Amygdala (tissue), 56 donors: ENCODE measurements at places on chromosomes 5 and 9.

DNA sequence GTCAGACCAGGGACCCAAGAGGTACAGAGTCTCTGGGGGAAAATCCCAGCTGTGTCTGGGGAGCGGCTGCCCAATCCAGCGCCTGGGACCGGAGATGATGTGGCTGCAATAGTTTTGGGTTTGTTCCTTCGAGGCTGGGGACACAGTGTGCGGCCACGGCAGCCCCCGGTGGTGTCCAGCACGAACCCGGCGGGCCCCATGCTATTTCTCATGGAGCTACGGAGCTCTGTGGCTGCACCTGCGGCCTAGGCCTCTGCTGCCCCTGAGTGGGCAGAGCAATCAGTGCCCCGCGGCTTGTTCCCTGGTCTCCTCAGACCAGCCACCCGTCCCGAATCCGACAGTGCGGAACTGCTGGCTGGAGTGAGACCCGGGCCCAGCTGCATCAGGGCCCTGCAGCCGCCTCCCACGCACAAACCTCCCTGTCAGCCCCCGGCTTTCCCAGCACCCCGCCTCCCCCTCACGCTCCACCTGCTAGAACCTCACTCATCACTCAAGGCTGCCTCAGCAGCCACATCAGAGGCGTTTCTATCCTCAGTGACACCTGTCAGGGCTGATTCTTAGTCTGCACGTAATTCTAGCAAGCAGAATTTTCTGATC is 29.0 kb downstream of the SARDH start:
- DNase-seq: no peak

GRCh38 chr5:94769996-94770395 is 151.5 kb downstream of the SLF1 start:
- no peak for DNase-seq

DNA sequence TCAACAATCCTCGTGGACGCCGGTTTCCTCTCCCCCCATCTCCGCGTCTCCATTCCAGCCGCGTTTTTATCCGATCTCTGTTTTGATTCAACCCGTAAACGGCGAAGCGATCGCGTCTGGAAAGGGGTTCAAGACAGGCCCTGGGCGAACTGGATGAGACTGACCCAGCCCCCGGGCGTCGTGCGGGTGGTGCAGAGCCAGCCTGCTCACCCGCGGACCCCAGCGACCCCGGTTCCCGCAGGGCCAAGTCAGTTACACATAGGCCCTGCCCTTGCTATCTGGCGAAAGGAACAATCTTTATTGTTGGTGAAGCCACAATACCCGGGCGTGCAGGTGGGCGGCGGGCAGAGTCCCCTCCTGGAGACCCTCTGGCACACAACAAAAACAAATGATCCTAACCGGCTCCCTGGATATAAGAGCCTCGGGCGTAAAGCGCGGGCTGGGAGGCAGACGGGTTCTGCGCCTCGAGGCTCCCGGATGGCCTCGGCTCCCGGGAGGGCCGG is 1.8 kb downstream of the TLX3 start:
- no peak for DNase-seq

GRCh38 chr5:76717222-76718083 is 1.5 kb downstream of the F2R start:
- no peak for DNase-seq

DNA sequence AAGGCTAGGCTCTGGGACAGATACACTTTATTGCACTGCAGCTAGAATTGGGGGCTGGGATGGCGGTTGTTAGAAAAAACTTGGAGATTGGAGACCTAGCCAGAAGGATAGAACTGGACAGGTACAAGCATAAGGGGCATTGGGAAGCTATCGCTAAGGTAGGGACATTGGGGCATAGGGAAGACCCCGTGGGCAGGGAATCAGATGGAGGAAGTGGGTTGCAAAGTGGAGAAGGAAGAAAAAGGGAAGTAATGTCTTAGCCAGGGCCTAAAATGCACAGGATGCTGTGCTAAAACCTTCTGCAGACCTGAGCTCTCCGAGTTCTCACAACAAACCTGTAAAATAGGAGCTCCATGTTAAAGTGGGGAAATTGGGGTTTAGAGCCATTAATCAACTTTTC is 178.2 kb downstream of the ZDHHC21 start:
- DNase-seq: no peak

DNA sequence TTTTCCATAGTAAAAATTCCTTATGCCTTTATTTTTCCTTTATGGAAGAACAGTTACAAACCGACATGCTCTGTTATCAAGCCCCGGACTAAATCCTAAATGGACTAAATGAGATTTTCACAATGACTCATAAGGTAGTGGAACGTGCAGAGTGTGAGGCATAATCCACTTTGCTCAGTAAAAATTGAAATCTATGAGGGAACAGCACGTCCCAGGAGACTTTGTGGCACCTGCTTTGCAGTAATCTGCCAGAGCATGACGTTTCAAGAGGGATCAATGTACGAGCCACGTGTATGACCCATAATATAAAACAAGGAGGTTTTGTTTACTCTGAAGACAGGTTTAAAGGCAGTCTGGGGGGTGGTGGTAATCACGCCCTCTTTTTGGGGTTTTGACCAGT is 83.8 kb upstream of the GNA14 start:
- no peak for DNase-seq

DNA sequence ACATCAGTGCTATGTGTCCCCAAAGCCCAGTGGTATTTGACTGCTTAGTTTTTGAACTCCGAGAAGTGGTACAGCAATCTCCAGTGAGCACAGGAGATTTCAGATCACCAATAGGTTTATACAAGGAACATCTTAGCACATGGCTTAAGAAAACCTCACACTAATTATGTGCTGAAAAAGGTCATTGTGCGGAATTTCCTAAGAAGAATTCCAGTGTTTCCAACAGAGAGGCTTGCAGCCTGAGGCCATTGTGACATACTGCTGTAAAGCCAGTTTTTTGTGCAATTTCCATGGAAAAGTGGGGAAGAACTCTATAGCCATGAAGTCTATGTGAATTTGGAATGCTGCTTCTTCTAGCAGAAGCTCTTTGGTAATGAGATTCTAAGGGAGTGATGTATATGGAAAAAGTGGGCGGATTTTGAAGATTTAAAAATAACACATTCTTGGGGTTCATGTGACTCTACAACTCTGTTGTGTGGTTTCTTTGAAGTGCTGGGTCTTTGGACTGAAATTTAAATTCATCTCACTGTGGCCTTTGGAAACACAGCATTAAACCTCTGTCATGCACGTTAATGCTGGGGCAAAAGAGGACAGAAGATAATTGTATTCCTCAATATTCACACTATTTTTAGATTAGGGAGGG is 110.5 kb upstream of the CD180 start:
- DNase-seq: no peak

- no peak for DNase-seq
Measured at GRCh38 chr5:79727451-79728355, 38.1 kb downstream of the CMYA5 start.

DNA sequence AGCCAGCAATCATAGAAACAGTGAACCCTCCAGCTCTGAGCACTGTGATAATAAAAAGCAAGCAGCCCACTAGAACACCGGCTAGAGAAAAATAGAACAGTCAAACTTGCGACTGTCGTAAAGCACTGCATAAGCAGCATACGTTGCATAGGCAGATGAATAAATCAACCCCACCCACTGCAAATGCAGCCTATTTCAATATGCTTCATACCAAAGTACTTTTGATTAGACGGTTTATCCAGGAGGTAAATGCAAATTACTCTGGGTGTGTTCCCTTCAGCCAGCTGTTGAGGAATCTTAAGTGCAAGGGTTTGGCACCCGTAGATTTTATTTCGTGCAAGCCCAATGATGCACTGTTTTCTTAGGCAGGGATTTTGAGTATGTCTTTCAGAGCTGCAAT is 32.1 kb upstream of the ANKRD18A start:
- no peak for DNase-seq

GRCh38 chr5:15914638-15915037 is 265.0 kb downstream of the MARCHF11 start:
- DNase-seq: no peak

- no peak for DNase-seq
Measured at GRCh38 chr5:171462136-171462927, 42.9 kb downstream of the FGF18 start.

DNA sequence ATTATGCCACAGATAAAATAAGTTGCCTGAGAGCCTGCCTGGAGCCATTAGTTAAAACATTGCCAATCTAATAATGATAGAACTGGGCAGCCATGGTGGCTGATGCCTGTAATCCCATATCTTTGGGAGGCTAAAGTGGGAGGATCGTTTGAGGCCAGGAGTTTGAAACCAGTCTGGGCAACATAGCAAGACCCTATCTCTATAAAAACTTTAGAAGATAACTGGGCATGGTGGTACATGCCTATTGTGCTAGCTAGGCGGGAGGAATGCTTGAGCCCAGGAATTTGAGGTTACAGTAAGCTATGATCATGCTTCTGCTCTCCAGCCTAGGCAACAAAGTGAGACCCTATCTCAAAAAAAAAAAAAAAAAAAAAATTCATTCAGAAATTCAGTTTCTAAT is 52.6 kb downstream of the RAI14 start:
- DNase-seq: no peak

DNA sequence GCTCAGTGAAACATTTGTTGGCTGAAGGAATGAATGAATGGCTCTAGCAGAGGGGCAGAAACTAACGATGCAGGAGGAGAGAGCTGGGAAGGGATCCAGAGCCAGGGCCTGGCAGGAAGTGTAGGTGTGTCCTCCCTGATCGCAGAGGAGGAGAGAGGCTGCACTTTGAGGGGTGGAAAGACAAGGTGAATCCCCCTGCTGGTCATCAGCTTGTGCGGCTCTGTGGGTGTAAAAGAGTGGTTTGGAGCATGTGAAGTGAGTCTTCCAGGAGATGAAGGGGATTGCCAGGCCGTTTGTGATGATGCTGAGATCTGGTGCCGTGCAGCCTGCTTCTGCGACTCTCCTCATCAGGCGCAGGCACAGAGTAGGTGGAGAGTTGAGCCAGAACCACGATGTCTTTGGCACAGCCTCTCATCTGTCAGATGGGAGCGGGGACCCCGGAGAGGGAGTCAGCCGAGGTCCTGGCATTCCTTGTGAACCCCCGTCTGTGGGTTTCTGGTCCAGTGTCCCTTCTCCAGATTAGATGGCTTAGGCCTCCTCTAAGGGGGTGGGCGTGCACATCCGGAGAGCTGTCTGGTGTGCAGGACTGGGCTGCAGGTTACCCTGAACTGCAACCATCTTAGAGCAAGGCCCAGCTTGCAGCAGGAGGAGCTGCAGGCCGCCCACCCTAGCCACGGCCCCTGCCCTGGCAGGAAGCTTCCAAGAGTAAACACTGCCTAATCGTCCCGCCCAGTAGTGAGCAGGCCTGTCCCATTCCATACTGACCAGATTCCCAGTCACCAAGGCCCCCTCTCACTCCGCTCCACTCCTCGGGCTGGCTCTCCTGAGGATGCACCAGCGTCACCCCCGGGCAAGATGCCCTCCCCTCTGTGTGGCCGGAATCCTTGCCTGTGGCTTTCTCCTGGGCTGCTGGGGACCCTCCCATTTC is at the start of gene ADAMTS13:
ADAMTS13 (plus strand) TSS at position 753 of the 928 bp plus-strand sequence; CDS start at position 830, 77 bp downstream.
- no peak for DNase-seq

DNA sequence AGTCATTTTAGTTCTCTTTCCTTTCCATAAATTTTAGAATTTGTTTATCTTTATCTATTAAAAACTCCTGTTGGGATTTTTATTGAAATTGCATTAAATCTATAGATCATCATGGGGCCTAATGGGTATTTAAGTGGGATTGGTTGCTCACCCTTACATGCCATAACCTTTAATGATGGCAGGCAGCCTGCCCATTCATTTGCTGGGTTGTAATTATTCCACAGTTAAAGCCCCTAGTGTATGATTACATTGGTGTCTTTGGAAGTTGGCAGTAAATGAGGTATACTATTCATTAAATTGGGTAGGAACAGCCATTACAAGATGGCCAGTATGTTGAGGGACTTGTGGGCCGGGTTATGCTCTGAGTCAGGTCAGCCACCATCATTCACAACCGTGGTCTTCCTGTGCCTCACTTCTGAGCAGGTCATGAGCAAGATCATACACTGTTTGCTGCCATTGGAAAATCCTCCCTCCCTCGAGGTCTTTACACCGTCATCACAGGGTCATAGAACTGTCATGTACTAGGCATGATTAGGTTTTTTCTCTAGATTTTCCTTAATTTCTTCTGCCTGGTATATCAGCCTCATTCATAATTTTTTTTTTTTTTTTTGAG is 59.5 kb downstream of the CYSTM1 start:
- no peak for DNase-seq

- DNase-seq: no peak
Measured at GRCh38 chr5:35436400-35437057, 181.1 kb upstream of the SPEF2 start.

DNA sequence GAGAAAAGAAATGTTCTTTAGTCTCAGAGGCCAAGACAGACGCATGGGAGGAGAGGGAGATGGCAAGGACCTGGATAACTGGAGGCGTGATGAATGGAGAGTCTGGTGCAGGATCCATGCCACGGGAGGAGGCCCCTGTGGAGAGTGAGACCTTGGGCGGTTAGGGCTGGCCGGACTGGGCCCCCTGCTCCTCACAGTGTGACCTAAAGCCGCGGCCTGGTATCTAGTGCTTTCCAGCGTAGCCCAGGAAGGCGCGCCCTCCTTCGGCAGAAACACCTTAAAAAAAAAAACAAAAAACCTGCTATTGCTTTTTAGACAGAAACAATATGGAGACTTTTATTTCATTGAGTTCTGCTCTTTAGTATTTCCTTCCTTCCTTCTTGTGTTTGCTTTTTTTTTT is 33.1 kb downstream of the SCGB3A1 start:
- DNase-seq: no peak

GRCh38 chr9:107768224-107768623 is 278.7 kb upstream of the KLF4 start:
- DNase-seq: no peak

DNA sequence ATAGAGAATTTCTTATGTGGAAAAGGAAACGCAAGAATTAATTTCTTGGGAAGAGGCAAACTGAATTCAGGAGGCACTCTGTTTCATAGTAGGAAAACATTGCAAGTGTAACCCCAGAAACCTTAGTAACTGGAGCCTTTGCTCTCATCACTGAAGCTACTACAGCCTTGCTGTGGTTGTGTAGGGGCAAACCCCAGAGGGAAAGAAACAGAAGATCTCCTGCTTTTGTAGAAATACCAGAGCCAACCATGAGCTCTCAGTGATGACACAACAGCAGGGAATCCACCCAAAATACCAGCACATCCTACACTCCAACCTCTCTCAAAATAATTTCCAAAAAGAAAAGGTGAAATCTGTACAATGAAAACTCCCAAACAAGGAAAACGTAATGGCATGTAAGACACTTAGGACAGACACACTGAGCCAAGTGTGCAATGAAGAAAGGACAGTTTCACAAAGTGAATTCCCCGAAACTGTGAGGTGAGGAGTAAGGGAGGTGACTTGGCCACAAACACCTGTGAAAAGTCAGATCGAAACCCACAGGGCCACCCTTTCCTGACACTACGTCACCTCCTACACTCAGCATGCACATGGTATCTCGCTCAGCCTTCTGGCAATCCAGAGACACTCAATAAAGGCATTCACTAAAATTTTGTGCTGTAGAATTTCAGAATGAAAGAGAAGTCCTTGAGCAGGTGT is 8.5 kb upstream of the ACSL6 start:
- DNase-seq: no peak

DNA sequence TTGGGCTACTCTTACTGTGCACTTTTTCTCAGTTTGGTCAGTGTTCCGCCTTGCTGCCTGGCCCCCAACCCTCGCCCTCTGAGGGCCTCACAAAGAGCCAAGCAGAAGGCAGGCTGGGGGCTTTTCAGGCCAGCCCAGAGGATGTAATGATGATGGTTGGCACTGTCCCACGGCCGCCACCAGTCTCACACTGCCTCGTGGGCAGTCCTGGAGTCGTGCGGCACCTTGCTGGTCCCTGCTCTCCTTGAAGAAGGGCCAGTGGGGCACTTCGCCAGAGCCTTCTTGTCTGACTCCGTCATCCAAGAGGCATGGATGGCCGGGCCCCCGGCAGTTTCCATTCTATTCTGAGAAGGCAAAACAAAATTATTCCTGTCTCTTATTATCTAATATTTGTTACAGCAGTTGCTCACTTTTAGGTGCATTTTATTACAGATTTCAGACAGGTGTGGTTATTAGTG is 21.0 kb downstream of the TENT4A start:
- no peak for DNase-seq
